ENCODE measurements at places on chromosomes 16 and 17.

- DNase-seq = no peak
Measured at GRCh38 chr17:63931981-63932561, at the start of gene CD79B. Gene CD79B, minus strand, starts transcription at chr17:63932331. Its CDS starts 70 bp downstream, at chr17:63932261.

DNA sequence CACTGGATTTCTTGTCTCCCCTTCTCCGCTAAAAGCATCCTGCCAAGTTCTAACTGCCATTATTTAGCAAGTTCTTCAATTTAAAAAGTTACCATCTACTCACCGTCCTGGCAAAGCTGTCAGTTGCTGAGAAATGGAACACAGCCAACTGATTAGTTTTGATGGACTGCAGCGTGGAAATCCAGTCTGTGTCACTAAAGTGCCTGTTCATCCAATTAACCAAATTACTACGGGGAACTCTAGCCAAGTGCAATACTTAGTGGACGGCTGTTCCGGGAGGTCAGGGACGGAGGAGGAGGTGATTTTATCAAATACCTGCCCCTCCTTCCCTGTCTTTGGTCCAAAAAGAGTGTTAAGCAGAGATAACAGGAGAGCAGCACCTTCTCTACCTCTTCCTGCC, 260.7 kb downstream of the MAF start:
- DNase-seq = no peak

- DNase-seq = no peak
Measured at GRCh38 chr16:71258372-71258771, 27.9 kb upstream of the HYDIN start.

DNA sequence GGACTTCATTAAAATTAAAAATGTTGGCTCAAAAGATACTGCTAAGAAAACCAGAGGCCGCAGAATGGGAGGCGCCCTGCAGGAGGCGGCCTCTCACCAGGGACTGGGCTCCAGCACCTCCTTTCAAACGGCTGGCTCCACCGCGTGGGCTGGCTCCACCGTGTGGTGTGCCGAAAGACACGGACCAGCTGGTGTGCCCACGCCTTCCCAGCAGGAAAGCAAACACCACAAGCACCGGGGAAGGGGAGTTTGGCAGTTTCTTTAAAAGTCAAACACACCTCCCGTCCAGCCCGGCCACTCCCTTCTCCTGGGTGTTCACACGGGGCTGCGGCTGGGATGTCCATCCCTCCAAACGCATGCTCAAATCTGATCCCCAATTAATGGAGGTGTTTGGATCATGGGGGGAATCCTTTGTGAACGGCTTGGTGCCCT, 13.9 kb downstream of the HAGH start:
- DNase-seq = no peak

GRCh38 chr17:12459736-12460135, 206.0 kb upstream of the MYOCD start:
- no peak for DNase-seq

DNA sequence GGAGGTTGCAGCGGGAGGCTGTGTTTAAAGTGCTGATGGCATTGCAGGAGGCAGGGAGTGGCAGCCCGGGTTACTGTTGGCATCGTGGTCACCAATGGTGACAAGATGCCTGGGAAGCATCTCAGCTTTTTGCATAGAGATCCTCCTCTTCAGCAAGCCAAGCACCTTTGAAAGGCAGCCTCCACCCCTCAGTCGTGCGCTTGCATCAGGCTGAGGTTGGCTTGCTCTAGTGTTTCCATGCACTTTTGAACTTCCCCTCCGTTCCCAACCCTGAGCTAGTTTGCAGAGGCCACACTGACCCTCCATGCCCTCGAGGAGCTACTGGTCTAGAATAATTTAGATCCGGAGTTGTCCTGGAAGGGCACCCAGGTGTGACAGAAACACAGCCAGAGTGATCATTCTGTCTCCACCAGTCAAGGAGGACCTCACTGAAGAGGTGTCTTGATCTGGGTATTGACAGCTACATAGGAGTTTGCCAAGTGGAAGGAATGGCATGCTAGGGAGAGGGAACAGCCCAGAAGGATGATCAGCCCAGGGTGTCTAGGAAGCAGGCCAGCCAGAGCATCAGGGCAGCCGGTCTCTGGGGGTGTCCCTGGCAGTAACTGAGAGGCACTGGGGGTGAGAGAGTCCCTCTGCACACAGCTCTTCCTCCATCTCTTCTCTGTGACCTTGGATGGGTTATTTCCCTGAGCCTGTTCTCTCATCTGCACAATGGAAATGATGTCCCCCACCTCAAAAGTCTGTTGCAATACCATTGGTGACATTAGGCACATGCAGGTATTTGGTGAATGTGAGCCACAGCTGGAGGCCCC, 7.7 kb downstream of the BEAN1 start:
- DNase-seq = no peak

DNA sequence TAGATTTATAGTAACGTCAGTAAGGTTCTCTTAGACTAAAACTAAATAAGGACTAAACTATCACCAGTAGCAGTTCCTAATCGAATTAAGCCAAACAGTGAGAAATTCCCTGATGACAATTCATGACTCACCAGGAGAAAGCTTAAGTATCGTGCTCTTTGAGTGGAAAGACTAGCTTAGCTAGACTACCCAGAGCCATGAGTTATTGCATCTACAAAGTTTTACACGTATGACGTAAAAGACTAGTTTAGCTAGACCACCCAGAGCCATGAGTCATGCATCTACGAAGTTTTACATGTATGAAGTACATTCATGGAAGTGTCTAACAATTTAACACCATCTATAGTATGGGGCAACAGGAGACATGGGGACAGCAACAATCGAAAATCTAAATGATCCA, 36.6 kb downstream of the UBE2G1 start:
- DNase-seq = no peak

GRCh38 chr17:61132524-61132923, 267.1 kb upstream of the TBX2 start:
- DNase-seq = no peak

DNA sequence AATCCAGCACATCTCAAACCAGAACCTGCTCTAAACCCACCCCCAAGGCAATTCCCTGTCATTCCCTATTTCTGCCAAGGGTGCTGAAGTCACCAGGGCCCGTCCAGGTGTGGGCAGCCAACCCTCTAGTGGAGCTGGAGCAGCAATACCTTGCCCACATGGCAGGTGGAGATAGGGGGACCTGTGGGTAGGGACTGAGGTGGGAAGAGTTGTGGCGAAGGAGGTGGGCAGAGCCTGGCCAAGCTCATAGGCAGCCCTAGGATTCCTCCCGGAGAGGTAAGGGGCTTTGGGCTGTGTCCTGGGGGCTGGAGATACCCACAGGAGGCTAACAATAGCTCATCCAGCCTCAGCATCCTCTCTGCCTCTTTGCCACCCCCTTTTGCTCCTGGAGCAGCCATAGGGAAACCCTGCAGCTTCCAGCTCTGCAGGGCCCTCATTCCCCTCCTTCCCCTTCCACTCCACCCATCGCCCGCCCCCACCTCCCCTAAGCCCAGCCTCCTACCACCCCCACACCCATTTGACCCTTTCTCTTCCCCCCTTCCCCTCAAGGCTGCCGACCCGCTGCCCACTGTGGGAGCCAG, 30.4 kb upstream of the CRHR1 start:
- DNase-seq = no peak

DNA sequence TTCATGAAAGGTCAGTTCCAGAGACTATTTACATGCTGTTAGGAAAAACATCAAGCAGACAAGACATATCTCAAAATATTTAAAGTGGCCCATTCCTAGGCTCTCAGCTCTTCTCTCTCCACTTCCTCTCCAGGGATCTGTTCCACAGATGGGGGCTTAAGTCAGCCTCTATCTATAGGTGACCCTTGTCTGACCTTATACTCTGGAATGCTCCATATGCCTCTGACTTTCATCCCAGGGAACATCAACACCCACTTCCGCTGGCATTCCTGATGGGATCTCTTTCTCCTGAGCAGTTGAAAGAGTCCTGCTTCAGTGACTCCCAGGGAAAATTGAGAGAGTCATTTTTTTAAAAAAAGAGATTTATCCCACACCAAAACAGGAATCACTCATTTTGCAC, 11.5 kb upstream of the WIPI1 start:
- DNase-seq = no peak

- no peak for DNase-seq
Measured at GRCh38 chr17:28478712-28479615, 5.5 kb downstream of the SLC13A2 start.

DNA sequence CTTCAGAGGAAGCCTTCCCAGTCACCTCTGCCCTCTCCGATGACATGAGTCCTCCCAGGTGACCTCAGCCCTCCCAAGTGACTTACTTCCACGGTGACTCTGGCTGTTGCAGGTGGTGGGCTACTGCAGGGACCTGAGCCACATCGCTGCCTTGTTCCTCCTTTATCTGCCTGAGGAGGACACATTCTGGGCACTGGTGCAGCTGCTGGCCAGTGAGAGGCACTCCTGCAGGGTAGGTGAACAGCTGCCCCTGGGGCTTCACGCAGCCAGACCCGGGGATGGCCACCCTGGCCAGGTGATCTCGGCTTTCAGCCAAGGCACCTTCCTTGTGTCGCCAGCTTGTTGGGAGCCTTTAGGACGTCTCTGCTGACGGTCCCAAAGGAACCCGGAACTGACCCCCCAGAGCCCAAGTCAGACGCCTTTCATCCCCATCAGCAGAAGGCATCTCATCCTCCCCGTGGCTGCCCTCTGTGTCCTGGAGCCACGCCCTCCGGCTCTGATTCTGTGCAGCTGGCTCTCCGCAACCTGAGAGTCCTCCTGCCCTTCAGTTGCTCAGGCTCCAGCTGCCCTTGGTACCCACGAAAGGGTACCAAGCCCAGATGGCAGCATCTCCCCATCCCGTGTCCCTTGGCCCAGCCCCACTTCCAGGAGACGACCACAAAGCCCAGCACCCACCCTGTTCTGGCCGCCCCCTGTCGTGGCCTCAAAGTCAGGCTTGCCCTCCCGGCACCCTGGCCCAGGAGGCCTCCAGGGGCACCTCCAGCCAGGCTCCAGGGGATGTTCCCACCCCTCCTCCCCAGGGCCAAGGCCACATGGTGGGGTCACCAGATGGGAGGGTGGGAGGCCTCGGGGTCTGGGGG, 81.7 kb downstream of the GOSR1 start:
- no peak for DNase-seq

GRCh38 chr17:14448818-14449217, 147.9 kb downstream of the HS3ST3B1 start:
- DNase-seq = no peak

GRCh38 chr17:9231449-9232154, 210.3 kb downstream of the NTN1 start:
- DNase-seq = no peak

DNA sequence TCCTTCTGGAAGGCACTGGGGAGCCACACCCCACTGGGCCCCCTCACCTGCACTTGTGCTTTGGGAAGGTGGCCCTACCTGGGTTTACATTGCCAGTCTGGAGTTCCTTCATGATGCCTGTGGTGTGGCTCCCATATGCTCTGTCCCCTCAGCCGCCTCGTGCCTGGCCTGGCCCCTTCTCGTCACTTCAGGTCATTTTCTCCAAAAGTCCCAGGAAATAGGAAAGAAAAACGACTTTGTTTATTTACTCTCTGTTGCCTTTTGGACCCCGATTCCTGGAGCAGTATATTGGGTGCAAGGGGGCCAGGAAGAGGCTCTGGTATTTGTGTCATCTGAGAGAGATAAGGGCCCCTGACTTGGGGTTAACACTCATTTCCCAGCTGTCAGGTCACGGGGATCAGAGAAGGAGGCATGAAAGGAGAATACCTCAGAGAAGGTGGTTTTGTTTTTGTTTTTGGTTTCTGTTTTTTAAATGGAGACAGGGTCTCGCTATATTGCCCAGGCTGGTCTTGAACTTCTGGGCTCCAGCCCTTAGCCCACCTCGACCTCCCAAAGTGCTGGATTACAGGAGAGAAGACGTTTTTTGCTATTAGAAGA, 4.7 kb downstream of the SOCS3 start:
- no peak for DNase-seq

GRCh38 chr17:17382065-17382459, 78.9 kb downstream of the NT5M start:
- no peak for DNase-seq

- no peak for DNase-seq
Measured at GRCh38 chr16:55480228-55480655, 1.2 kb downstream of the MMP2 start.

DNA sequence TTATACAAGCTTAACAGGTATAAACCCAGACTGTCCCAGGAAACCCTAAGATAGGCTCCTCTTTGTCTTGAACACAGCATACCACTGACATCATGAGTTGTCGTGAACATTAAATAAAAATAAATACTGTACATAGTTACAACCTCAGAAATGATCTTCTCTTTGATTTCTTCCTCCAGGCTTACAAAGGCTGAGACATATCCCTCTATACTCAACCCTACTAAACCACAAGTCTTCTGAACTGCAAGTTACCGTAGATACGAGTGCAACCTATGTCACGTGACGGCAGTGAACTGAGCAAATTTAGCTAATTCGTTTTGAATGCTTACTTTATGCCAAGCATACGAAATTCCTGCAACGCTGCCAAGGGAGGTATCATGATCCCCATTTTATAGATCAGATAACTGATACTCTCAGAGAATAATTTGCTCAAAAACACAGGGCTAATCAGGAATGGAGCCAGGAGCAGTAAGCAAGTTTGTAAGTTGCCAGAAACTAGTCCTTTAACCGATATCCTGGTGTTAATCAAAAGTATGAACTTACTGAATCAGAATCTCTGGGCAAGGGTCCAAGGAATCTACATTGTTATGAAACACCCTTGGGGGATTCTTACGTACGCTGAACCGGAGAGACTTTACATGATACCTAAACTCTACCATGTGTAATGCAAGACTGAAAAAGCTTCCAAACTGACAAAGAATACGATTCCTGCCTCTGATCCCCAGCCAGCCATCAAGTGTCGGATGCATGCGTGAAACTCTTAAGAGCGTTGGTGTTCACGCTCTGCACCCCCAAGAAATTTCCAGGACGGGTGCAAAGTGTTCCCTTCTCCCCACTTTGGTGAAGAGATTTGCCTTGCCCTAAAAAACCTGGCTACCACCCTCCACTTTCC, 106.2 kb downstream of the XYLT1 start:
- no peak for DNase-seq

GRCh38 chr17:71430281-71430680, 690.5 kb upstream of the SOX9 start:
- DNase-seq = no peak

DNA sequence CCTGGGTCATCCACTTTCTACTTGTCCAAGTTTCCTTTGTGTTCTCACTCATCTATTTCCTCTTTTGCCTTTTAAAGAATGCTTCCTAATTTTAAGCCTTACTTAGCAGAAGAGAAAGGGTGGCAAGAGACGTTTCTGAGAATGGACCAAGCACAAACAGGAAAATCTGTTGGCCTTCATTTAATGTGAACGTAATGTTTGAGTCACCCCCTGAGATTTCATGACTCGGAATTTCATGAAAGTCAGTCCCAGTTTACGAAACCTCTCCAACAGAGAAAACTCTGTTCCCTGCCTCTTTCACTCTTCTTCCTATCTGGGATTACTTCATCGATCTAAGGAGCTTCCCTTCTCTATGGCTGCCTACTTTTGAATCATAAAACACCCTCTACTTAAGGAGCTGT, at the start of gene CD300E:
TSS of gene CD300E (minus strand) at position 46 of the 401 bp plus-strand sequence. CDS start 117 bp downstream, outside the sequence.
- no peak for DNase-seq

DNA sequence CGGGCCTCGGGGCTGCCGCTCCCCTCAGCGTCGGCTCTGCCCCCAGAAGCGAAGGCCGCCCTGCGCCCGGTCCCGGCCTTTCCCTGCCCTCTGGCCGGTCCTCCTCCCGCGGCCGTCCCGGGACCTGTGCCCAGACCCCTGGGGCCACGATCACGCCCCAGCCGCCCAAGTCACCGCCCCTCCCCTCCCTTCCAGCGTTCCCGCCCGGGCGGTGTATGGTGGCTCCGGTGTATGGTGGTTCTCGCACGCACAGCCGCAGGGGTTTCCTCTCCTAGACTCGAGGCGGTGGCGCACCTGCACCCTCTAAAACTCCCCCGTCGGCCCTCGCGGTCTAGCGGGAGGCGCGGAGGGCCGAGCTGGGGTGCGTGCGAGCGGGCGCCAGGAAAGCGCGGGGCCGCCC, 10.0 kb downstream of the TIGD7 start:
- no peak for DNase-seq
